ENCODE measurements at places on chromosomes 5 and 9. TPM values are rescaled to one million over a fixed set of nuclear protein-coding genes. Genes with fewer than 3 reads are reported as not detected.

DNA sequence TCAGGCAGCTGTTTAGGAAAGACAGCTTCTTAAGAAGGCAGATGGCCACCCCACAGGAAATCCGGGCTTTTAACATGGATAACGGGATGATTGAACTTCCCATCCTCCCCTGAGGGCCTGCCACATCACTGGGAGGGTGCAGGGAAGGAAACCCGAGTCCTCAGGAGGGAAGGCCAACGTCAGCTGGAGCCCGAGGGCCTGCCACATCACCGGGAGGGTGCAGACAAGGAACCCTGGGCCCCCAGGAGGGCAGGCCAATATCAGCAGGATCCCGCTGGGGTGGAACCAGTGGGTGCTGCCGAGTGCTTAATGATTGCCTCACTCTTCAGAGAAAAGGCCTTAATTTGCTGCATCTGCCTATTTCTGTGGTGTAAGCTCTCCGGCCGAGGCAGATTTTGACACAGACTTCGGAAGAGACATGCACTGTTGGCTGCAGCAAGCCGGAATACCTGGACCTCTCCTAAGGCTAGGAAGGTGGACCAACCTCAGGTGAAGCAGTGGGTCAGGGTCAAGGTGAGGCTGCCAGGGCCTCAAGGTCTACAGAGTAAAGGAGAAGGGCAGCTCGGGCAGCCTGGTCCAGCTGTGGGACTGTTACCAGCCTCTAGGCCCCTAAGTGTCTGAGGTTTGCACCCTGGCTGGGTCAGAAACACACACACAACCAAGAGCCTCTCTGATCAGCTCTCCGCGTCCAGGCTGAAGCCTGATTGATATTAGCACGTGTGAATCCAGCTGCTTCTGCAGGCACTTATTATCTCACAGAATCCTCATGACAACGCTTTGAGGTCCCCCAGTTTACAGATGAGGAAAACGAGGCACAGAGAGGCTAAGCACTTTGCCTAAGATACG, 14.8 kb upstream of the COL5A1 start:
- peak; percentile 30 for DNase-seq

Gene UGT3A2
- total RNA-seq = 0.41 TPM

Gene ORM1
- total RNA-seq = not detected

DNA sequence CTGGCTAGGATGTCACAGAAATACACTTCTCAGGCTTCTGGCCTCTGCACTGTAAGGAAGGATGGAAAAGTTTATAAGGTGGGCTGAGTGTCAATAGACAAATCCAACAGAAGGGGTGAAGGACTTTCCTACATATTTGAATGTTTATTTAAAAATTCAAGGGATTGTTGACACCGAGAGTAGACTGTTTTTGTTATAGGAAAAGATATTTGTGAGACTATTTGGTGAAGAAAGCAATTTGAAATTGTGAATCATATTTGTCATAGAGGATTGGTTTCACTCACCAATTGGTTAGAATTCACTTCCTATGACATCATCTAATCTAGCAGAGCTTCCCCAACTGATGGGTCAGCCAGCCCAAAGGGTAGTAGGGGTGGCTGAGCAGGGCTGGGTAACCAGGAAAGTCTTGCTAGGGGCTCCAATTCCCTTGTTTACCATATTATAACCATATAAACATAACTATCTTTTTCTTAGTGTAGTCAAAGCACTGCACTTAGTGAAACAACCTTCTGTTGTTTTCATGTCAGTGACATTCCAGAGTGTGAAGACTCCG, 14.9 kb upstream of the MEGF10 start:
- DNase-seq = no peak

Gene THBS4
- total RNA-seq = 2.0 TPM

All from activated naive CD4-positive, alpha-beta T cell treated with anti-CD3 and anti-CD28 coated beads, Interleukin-2, amount 50 U/mL, for 72 hours (primary cell).